ENCODE measurements at places on chromosomes 1 and 21.

GRCh38 chr1:15226388-15227255 is 20.4 kb upstream of the FHAD1 start:
- DNase-seq = no peak

DNA sequence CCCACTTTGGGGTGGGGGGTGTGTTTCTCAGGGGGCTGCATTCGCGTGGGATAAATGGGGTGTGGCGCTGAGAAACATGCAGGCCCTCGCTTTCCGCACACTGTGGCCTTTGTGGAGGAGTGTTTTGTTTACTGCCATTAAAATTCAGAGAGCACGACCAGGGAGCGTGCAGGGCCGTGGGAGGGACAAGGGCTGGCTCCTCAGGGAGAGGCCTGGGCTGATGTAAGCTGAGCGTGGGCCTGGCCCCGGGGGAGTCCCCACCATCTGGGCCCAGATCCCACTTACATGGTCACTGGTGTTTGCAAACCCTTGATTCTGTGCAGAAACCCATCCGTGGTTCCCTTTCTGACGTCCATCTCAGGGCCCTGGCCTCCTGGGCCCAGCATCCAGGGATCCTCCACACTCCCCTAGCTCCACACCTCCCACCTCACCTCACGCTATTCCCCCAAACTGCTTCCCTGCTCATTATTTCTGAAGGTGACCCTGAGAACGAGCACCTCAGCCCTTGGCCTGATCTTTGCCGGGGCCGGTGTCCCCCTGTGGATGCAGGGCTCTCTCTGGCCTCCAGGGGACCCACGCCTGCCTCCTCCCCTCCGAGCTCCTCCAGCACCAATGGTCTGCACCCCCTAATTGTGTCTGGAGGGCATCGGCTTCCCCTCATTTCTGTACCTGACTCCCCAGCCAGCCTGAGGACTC is 92.5 kb upstream of the SIM2 start:
- no peak for DNase-seq

GRCh38 chr1:42904434-42904833 is 54.2 kb downstream of the SLC2A1 start:
- no peak for DNase-seq

DNA sequence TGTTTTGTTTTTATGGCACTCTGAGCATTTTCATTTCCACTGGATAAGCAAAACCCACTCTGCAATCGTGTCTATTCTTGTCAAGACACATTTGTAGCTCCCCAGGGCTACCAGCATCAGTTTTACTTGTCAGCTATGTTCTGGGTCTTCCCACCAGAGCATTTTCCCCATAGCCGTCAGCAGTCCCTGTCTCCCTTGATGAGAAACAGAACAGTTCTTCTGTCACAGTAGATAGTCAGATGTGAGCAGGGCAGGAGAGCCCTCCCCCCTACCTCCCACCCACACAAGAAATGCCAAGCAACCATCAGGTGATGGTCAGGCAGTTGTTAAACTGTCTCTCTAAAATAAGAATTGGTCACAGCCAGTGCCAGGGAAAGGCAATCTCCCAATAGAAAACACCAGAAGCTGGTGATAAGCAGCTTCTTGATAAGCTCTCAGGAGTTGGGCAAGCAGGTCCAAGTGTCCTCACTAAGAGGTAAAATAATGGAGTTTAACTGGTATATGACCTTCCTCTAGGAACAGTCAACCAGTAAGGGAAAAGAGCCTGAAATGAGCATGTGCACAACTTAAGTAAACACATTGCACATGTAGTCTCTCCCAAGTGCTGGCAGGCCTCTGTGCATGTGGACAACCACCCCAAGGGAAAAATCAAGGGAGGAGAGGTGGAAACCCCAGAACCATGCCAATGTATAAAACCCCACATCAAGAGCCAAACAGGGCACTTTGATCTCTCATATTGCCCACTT is 208.2 kb downstream of the S1PR1 start:
- no peak for DNase-seq

DNA sequence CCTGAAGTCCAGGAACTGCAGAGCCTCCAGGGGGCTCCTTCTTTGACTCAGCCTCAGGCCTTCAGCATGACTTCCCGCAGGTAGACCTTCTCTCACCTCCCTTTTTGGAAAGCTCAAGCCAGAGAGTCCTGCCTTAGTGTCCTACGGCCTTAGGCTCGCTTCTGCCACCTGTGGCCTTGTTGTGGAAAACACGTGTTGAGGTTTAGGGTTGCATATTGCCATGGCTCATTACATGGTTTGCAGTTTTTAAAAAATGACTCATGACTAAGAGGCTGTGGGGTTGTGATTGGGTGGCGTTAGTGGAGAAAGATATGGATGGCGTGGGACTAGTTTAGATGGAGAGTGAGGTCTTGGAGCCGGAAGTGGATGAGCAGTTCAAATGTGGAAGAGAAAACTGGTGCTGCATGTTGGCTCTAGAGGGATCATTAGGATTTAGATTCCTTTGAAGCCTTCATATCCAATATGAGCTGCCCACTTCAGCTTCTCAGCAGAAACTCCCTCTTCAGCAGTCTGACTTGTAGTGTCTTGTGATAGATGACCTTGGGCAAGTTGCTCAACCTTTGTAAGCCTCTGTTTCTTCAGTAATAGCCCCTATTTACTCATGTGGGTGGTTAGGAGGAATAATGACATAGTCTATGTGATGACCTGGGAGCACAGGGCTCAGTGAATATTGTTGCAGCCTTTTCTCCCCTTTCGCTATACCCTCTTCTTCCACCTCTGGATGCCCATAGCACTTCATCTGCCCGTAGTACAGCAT is 6.5 kb upstream of the FGGY start:
- DNase-seq = no peak

- no peak for DNase-seq
These were observed 55.9 kb downstream of the NENF start for GRCh38 chr1:212488436-212489283.

DNA sequence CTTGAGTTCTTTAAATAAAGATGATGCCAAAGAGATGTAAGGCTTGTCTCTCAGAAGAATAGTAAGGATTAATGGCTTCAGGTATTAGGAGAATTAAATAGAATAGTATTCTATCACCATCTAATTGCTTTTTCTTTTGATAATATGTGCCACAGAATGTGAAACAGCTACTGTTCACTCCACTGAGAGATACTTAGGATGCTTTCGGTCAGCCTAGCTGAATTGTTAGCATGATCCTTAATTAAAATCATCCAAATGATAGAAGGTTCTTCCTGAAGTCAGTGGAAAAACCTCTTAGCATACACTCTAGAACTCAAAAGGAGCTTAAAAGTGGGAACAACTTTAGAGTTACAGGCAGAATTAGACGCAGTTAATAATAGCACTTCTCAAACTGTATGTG is 97.0 kb downstream of the RASAL2 start:
- no peak for DNase-seq

GRCh38 chr1:26025517-26025916 is 3.9 kb downstream of the EXTL1 start:
- no peak for DNase-seq

DNA sequence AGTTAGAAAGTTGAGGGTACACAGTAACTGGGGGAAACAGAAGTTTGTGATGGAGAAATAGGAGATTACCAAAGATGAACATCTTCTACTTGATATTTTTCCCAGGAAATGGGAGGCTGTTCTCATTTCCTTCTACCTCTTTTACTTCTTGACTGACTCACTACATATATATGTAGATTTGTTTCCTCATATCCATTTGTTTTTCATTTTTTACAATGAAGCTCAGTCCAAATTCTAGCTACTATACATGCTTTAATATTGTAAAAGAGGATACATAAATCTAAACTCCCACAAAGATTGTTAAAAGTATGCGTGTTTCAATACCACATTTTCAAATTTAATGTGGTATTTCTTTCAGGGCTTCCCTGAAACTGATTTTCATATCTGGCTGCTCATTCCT is 366.6 kb upstream of the NCAM2 start:
- no peak for DNase-seq

DNA sequence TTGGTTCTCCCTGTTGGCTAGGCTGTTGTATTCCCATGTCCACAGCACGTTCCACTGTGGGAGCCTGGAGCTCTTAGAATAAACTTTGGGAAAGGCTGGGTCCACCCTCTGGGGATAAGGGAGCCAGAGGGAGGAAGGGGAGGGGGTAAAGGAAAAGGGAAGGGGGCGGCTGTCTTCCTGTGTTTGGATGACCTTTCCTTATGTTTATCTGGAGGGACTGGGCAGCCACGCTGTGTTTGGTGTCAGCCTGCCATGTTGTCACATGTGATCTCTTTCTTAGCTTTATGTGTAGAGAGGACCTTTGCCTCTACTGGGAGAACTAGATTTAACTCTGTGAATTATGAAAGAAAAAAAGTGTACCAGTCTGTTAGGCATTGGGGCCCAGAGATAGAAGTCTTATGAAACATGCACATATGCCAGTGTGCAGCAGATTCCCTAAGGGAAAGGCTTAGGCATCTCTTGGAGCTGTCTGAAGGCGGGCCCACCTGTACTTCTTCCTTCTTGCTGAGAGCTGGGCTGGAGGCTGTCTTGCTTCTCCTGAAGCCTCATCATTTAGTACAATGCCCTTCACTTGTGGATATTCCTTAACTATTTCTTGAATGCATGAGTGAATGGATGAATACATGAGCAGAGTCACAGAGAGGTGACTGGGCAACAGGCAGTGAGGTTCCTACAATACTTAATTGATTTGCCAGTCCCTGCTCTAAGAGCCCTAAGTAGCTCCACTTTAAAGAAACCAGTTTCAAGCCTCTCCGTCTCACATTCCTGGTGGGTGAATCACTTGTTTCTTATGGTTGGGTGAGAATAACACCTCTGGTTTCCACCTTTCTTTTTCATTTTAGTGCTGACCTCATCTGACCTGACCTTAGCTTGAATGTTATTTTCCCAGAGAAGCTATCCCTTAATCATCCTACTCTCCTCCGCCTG is 62.5 kb upstream of the ARHGAP29 start:
- DNase-seq = no peak

GRCh38 chr21:17732306-17732705 is 86.8 kb downstream of the C21orf91 start:
- no peak for DNase-seq

DNA sequence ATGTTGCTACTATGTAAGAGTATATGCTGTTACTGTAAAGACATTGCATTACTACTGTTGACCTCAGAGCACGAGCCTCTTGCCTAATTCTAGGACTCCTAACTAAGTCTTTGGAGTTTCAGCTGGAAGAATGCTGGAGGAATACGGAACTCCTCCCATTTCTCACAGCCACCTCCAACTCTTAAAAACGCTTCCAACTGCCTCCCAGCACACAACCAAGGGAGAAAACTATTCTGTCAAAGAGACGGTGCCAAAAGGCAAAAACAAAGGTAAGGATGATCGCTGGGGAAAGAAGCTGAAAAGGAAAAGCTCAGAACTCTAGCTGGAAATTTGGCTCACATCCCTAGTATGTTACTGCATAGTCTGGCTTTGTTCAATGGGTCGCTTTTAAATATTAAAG is at the start of gene FMO2:
Gene FMO2, plus strand, starts transcription at position 210 of the 400 bp plus-strand sequence. CDS start 414 bp downstream, outside the sequence.
- no peak for DNase-seq

GRCh38 chr1:89523572-89524368 is 859 bp upstream of the LRRC8B start:
- DNase-seq = no peak

DNA sequence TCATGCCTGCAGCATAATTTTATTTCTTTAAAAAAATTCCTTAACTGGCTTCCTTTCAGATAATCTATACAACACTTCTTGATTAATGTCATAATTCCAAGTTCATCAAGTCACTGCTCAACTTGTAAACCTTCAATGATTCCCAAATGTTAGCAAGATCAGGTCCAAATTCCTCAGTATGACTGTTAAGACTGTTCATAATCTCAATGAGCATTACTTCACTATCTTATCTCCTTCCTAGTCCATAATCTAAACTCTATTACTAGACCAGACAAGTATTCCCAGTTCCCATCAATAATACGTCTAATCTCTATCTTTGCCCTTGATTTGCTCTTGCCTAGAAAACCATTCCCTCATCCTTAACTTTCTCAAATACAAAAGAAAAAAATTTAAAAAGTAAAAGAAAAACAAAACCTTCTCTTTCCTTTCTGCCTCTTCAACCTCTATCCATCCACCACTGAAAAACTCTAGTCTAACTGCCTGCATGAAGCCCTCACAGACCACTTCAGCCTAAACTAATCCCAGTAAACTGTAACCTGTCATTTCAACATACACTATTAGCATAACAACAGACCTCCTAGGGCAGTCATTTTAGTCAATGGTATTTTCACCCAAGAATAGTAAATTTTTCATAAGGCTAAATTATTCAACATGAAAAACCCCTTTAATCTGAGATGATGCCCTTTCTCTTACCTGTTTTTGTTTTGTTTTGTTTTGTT is 15.5 kb downstream of the LUZP1 start:
- DNase-seq = no peak

Measured in activated CD4-positive, CD25-positive, alpha-beta regulatory T cell (primary cell).